PC-9 (cell line): ENCODE measurements at places on chromosomes 2 and 18. TPM values are rescaled to one million over a fixed set of nuclear protein-coding genes. Genes with fewer than 3 reads are reported as not detected.

DNA sequence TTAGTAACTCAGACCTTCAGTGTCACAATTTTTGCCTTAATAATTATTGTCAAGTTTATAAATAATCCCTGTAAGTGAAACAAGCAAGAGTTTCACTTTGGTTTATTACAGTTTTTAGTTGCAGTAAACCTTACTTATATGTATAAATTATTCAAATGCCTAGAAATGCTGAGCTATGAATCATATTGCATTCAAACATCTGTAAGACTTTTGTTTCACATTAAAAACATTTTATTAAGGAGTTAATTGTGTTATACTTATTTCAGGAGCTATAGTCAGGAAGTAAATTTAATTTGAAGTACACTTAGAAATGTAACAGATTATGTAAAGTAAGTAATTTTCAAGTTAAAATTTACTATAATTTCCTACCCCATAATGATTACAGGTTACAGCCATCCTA lies 3.9 kb upstream of the ETAA1 start:
- no peaks in the 10 kb centered on the region for H3K27me3 ChIP-seq
- DNase-seq, result no peak
- H3K27ac ChIP-seq, result no peak overlapping the region
- no peaks in the 10 kb centered on the region for H3K36me3 ChIP-seq

DNA sequence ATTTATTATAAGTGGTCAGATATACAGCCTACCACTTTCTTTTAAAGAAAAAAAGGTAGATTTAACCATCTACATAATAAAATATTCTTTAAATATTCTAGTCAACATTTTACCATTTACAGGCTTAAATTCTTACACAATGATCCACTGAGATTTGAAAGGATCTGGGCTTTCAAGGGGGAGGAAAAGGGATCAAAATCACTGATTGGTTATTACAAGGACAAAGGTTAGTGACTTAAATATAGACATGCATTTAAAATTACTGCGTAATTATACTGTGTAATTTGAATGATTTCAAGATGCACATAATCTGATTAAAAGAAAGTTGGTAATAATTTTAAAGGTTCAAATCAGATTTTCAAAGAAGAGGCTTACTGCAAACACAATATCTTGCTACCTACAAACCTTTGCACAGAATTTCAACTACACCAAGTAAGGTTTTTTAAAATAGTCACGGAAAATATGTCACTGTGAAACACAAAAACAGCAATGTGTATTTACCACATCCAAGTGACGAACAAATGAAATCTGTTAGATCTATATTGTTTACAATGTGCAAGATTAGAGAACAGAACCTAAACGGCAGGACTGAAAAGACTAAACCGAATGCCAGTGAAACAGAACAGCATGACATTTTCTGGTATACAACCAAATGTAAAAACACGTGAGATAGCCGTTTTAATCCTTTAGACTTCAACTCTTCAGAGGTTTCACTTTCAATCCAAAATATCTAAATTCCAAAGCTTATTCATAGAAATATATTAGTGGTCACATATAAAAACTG lies 40.8 kb downstream of the RTN4 start:
- H3K4me3 ChIP-seq, result no peak overlapping the region
- peaks cover 32% of the 10 kb centered on the region for H3K36me3 ChIP-seq
- peak overlapping the region; percentile 7; the same call in 1 of the 2 replicates for H3K27ac ChIP-seq

- no peak overlapping the region for H3K27ac ChIP-seq
- H3K27me3 ChIP-seq, result no peaks in the 10 kb centered on the region
- H3K4me1 ChIP-seq, result no peaks in the 10 kb centered on the region
- no peak for DNase-seq
- no peaks in the 10 kb centered on the region for H3K36me3 ChIP-seq
- no peak overlapping the region for H3K4me3 ChIP-seq
Measured at GRCh38 chr18:8379187-8379941, 229.9 kb upstream of the RAB12 start.

GRCh38 chr2:188050726-188051125 lies 240.9 kb upstream of the GULP1 start:
- DNase-seq, result no peak
- no peak overlapping the region for H3K27ac ChIP-seq
- H3K4me1 ChIP-seq, result no peaks in the 10 kb centered on the region
- no peak overlapping the region for H3K4me3 ChIP-seq

DNA sequence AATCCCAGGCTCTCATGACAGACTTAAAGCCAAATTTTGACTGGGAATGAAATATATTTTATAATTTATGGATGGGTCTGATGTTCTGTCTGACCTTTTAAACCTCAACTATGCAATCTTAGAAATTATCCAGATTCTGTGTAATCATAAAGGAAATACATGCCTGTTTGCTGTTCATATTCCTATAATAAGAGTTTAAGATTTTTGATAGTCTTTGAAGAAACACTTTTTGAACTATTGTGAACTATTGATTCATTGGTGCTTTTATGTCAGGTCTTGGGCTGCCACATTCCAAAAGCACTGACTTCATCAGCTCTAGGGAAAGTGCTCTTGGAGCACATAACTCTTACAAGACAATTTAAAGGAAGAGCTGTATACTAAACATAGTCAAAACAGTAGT lies 64.2 kb downstream of the CCDC150 start:
- no peak overlapping the region for H3K27ac ChIP-seq
- no peaks in the 10 kb centered on the region for H3K27me3 ChIP-seq
- no peaks in the 10 kb centered on the region for H3K4me1 ChIP-seq
- H3K36me3 ChIP-seq, result no peaks in the 10 kb centered on the region
- no peak overlapping the region for H3K4me3 ChIP-seq
- DNase-seq, result no peak

DNA sequence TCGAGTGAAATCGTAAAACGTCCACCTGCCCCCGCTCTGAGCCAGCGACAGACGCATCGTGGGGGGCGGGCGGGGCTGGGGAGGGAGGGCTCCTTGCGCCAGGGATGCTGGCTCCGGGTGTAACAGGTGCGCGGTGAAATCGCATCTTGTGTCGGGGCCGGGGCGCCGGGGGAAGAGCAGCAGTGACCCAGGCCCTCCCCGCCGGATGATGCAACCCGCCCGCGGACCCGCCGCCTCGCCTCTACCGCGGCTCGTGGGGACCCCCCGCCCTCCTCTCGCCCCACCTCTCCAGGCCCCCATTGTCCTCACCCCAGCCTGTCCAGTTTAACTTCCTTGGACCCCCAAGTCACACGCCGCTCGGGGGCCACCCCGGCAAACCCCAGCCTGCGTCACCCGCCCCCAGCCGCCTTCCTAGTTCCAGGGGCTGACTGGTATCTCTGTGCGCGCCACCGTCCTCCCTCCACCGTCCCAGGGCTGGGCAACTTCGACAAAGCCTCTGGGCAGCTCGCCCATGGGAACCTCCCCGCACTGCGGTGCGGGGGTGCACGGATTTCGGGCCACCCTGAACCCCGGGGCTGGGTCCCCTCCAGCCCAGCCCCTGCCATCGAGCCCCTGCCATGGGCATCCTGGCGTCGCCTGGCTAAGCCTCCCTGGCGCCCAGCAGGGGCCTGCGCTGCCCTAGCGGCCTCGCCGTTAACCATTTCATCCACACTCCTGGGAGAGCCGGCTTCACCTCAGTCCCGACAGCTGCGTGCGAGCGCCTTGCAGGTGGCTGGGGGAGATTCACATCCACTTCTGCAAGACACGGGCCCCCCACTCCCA lies 799 bp upstream of the KIF1A start:
- no peaks in the 10 kb centered on the region for H3K36me3 ChIP-seq
- H3K4me1 ChIP-seq, result no peaks in the 10 kb centered on the region
- peaks cover 81% of the 10 kb centered on the region for H3K27me3 ChIP-seq
- H3K27ac ChIP-seq, result no peak overlapping the region
- DNase-seq, result no peak
- H3K4me3 ChIP-seq, result no peak overlapping the region

- H3K27me3 ChIP-seq, result no peaks in the 10 kb centered on the region
- no peaks in the 10 kb centered on the region for H3K36me3 ChIP-seq
- H3K27ac ChIP-seq, result 0 out of 2 replicates have a peak overlapping the region, but pooled peaks have one; percentile 56
- peak overlapping the region; percentile 87 for H3K4me3 ChIP-seq
Measured at GRCh38 chr2:113158884-113159553, 14.8 kb upstream of the PSD4 start.

MALT1 gene
- 19.0 and 19.6 TPM in 2 replicates for total RNA-seq

DNA sequence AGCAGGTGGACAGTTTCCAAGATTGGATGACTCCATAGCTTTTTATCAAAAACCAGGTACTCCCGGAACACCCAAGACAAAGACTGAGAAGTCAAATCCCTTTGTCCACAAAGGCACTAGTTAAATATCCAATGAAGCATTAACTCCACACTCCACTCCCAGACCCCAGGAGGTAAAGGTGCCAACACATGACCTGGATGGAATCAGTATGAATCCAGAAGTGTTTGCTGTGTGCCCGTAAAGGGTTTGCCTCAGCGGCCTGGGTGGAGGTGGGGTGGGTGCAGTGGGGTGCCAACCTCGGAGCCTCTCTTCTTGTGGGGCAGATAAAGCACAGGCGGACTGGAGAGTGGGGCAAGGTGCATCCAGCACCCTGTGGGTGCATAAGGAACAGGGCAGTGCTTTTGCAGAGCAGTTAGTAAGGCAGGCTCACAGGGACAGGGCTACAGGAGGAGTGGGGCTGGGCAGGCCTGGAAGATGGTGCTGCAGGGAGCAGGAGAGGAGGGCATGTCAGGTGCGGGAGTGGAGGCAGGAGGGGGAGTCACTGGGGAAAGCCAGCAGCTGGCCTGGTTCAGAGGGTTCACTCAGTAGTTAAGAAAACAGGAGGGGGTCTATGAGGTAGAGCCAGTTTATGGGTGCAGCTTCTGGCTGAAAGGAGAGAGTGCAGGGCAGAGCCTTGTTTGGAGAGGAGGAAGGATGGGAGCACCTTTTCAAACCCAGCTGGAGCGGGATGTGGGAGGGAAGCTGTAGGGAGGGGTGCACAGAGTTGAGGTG lies 208.4 kb upstream of the SMAD2 start:
- H3K27ac ChIP-seq, result no peak overlapping the region
- H3K4me1 ChIP-seq, result peaks cover 59% of the 10 kb centered on the region

DNA sequence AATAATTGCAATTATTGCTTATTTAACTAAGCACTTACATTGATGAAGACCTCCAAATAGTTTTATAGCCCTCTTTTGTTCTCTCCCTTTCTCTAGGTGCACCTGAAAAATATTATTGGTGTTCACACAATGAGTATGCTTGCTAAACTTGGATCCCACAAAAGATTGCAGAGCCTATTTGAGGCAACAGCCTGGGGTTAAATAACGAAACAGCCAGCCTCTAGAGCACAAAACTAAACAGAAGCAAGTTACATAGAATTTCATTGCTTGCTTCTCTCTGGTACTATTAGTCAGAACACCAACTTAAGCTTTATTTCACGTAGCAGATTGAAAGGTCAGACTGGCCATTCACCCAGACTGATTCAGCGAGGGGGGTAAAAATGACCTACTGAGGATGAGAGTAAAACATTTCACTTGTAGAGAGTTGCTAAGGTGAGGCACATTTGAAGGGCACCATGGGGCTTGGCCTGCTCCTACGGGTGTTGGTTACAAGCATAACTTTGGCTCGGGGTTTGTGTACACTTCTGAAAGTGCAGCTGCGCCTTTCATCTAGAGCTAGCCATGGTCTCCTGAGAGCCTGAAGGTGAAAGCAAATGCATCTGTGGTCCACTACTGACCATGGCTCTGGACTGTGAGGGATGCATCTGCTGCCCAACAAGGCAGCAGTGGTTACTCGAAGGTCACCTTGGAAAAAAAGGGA lies 225.1 kb upstream of the LRRTM1 start:
- no peaks in the 10 kb centered on the region for H3K36me3 ChIP-seq
- H3K4me3 ChIP-seq, result no peak overlapping the region
- H3K27ac ChIP-seq, result no peak overlapping the region

DNA sequence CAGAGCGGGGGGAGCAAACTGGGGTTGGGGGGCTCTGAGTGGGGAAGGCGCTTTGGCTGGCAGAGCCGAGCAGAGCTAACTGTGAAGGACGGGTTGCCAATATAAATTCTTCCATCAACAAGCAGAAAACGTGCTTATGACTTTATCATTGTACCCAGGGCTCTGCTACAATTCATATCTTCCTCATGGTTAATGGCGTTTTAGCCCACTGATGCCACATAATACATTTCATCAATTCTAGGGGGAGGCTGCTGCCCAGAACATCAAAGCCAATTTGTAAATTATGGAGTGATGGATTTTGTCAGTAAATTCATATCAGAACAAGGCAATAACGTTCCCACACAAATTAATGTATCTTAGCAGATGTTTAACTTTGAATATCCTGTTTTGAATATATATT lies 175.5 kb upstream of the RAB12 start:
- H3K4me1 ChIP-seq, result no peaks in the 10 kb centered on the region
- H3K27me3 ChIP-seq, result 0 out of 2 replicates have a peak, but pooled peaks cover 4% of the 10 kb centered on the region
- H3K4me3 ChIP-seq, result no peak overlapping the region

GRCh38 chr18:72871091-72871490 lies 3.3 kb upstream of the NETO1 start:
- H3K4me1 ChIP-seq, result peaks cover 17% of the 10 kb centered on the region
- DNase-seq, result peak; percentile 25
- no peaks in the 10 kb centered on the region for H3K36me3 ChIP-seq
- no peak overlapping the region for H3K4me3 ChIP-seq
- H3K27me3 ChIP-seq, result no peaks in the 10 kb centered on the region

DNA sequence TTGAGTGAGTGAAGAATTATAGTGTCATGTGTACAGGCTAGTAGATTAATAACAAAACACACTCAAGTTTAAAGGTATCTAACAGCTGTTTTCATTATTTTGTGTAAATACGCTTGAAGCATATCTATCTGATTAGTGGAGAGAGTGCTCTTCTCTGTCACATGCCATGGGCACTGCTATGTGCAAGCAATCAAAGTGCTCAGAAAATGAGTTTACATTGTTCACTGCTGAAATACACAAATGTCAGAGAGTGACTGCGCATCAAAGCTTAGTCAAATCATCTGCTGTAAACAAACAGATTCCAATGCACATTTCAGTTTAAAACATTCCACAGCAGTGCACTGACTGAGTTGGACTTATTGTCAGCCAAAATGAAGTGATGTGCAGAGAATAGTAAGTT lies 423.4 kb downstream of the ZEB2 start:
- no peaks in the 10 kb centered on the region for H3K4me1 ChIP-seq
- no peaks in the 10 kb centered on the region for H3K36me3 ChIP-seq
- no peaks in the 10 kb centered on the region for H3K27me3 ChIP-seq
